Activated CD8-positive, alpha-beta memory T cell treated with anti-CD3 and anti-CD28 coated beads for 1 hour (primary cell): ENCODE measurements at places on chromosomes 1 and 21.

GRCh38 chr1:37599940-37600339, 4.2 kb upstream of the GNL2 start:
- no peak for DNase-seq

DNA sequence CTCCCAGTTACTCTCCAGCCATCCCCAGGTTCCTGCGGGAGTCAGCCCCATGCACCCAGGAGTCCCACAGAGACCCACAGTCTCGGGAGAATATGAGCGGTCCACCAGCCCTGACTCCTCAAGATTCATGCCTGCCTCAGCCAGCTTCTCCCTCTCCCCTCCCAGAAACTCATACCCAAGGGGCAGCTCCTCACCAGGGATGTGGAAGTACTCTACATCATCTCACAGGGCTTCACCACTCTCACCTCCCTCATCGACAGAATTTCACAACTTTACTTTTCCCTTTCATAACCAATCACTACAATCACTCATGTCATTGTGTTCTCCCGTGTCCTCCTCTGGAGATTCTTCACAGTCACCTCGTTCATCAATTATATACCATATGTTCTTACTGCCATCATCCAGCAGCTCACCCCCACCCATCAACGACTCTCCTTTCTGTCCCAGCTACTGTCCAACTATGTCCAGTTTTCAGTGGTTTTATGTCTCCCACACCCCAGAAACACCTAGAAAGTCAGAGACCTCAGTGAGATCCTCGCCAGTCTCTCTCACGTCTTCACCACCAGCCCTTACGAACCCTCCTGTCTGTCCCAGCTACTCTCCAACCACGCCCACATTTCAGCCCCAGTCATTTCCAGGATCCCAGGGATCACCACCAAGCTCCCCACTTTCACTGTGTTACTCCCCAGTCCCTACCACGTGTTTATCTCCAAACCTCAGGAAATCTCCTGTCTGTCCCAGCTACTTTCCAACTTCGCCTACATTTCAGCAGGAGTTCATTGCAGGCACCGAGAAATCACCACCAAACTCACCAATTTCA, 1530.1 kb upstream of the TPTE start:
- DNase-seq: no peak

- DNase-seq: no peak
Measured at GRCh38 chr1:29861446-29861845, 625.1 kb downstream of the PTPRU start.

DNA sequence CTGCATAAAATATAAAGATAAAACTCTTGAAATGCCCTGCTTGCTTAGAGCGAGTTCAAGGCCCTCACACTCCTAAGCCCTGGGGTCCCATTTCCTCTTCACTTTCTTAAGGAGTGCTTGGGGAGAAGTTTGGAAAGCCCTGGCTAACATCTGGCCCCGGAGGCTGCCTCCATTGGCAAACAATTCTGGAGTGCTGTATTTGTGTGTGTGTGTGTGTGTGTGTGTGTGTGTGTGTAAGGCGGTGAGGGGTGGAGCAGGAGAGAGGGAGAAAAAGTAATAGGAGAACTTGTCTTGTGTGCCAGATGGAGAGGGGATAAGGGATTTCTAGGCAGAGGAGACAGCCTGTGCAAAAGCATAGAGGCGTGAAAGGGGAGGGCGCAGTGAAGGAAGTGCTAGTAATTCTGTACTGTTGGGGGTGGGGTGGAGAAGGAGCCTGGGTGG, 578 bp upstream of the TRIM62 start:
- DNase-seq: no peak

GRCh38 chr1:182149411-182149965, 88.0 kb upstream of the ZNF648 start:
- no peak for DNase-seq

GRCh38 chr1:246448373-246448772, 58.7 kb downstream of the SMYD3 start:
- DNase-seq: no peak

DNA sequence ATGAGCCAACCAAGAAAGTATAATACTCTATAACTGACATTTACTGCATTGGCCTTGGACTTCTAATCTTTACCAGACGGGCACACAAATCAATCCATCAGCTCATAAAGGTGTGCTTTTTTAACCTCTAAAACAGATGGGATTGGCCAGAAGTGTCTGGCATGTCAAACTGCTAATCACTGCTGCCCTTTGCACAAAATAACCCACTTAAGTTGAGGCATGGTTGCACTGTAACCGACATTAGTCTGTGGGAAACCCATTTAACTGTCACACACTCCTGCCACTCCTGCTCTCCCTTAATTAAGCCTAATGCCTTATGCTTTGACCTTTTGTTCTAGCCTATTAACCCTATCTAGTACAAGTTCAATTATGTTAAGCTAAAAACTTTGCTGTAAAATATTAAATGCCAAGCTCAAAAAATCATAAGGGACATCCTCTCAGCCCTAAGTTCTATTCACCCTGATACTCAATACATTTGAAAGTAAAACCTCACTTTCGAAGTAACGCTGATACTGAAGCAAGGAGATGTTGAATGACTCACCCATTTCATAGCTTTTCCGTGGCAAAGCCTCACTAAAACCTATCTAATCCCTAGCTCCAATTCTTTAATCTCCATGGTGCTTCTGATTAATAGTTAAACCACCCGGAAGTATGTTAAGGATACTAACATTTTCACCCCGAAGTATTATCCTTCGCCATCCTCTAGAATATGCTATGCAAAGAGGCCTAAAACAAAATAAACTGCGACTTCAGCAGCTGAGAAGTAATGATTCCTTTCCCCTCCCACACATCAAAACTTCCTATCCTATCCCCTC, 12.9 kb downstream of the NRIP1 start:
- DNase-seq: no peak

- no peak for DNase-seq
Measured at GRCh38 chr1:202135221-202135721, 9.3 kb downstream of the ARL8A start.

DNA sequence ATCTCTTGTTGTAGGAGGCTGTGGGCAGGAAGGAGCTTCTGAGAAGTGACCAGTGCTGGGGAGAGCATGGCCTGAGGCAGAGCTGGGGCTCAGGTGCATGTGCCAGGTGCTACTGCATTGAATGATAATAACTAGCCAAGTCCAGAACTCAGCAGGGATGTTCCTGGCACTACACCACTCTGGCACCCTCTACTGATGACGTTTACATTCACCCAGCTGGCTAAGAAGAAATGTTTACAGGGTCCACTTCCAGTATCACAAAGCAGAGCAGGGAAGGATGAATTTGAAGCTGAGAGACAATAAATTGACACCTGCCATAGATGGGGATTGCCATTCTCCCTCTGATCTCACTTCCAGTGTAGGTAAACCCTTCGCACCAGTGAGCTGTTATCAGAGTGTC, 411.8 kb downstream of the SETD4 start:
- no peak for DNase-seq
